ENCODE measurements at places on chromosomes 3 and 15.

- no peak overlapping the region for H3K4me3 ChIP-seq
- no peak for DNase-seq
- H3K27me3 ChIP-seq: peaks cover 27% of the 10 kb centered on the region
- peaks cover 2% of the 10 kb centered on the region for H3K36me3 ChIP-seq
- peaks cover 6% of the 10 kb centered on the region for H3K4me1 ChIP-seq
- H3K27ac ChIP-seq: no peak overlapping the region
Observed at GRCh38 chr3:127771746-127772145, 50.6 kb downstream of the MGLL start.

- no peaks in the 10 kb centered on the region for H3K36me3 ChIP-seq
- no peaks in the 10 kb centered on the region for H3K27me3 ChIP-seq
- no peak for DNase-seq
- H3K27ac ChIP-seq: no peak overlapping the region
Observed at GRCh38 chr3:134742202-134742601, 52.9 kb upstream of the EPHB1 start.

GRCh38 chr3:136048068-136048467 is 82.5 kb downstream of the PPP2R3A start:
- peaks cover 2% of the 10 kb centered on the region for H3K4me1 ChIP-seq
- H3K27me3 ChIP-seq: peaks cover 51% of the 10 kb centered on the region
- H3K4me3 ChIP-seq: no peak overlapping the region
- H3K27ac ChIP-seq: no peak overlapping the region
- DNase-seq: no peak

- H3K4me3 ChIP-seq: no peak overlapping the region
- no peaks in the 10 kb centered on the region for H3K4me1 ChIP-seq
- H3K27me3 ChIP-seq: no peaks in the 10 kb centered on the region
- no peak for DNase-seq
- H3K27ac ChIP-seq: no peak overlapping the region
- H3K36me3 ChIP-seq: no peaks in the 10 kb centered on the region
Observed at GRCh38 chr3:178806651-178807050, 265.0 kb downstream of the ZMAT3 start.

DNA sequence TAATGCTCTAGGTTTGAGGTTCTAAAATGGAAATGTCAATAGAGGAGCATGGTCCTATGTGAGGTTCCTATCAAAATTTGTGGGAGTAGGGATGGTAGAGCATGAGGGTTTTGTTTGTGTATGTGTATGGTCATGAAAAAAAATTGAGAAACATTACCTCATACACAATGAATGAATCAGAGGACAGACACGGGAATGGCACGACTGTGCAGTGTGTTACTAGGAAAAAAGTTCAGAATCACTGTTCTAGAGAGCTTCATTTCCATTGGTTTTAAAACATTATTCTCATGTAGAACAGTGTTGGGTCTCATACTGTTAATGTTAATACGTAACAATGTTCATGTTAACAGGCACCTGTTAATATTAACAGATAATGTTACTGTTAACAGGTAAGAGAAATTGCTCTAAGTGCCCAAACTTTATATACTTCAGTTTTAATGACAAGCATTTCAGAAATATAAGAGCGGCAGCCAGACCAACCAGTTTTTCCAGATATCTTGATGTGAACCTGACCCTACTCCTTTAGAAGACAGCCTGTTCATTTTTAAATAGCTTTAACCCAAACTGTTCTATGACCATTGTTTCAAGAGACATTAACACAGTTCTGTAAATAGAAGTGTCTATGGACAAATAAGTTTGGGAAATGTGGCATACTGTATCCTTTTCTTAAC is 48.0 kb downstream of the SLC15A2 start:
- no peak overlapping the region for H3K27ac ChIP-seq
- H3K36me3 ChIP-seq: peaks cover 4% of the 10 kb centered on the region
- no peaks in the 10 kb centered on the region for H3K4me1 ChIP-seq
- no peak for DNase-seq
- H3K27me3 ChIP-seq: no peaks in the 10 kb centered on the region
- H3K4me3 ChIP-seq: no peak overlapping the region

Data from T-helper 17 cell (primary cell).